Dorsolateral prefrontal cortex (tissue), 122 donors: ENCODE measurements at places on chromosomes 13 and 19.

DNA sequence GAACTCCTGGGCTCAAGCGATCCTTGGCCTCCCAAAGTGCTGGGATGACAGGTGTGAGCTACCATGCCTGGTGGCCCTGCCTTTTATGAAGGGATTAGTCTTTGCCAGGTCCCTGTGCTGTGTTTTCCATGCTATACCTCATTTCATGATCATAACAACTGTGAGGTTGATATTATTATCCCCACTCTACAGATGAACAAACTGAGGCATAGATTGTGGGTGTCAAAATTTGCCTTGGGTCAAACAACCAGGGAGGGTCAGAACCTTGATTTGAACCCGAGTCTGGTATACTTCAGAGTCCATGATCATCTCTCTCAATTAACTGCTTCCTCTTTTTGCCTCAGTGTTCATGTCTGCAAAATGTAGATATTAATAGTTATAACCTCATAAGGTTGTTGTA, 6.9 kb downstream of the PINLYP start:
- DNase-seq: no peak

DNA sequence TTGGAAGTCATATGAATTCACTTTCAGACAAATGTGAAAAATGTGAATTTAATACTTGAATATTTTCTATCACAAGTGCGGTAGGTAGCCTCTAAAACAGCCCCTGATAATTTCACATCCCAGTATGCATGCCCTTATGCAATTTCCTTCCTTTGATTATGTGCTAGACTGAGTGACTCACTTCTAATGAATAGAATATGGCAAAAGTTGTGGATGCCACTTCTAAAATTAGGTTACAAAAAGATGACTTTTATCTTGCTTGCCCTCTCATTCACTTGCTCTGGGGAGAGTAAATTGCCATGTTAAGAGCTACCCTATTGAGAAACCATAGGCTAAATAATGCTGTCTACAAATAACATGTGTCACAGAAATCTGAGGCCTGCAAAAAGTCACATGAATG, 402.5 kb upstream of the PCDH9 start:
- DNase-seq: no peak

DNA sequence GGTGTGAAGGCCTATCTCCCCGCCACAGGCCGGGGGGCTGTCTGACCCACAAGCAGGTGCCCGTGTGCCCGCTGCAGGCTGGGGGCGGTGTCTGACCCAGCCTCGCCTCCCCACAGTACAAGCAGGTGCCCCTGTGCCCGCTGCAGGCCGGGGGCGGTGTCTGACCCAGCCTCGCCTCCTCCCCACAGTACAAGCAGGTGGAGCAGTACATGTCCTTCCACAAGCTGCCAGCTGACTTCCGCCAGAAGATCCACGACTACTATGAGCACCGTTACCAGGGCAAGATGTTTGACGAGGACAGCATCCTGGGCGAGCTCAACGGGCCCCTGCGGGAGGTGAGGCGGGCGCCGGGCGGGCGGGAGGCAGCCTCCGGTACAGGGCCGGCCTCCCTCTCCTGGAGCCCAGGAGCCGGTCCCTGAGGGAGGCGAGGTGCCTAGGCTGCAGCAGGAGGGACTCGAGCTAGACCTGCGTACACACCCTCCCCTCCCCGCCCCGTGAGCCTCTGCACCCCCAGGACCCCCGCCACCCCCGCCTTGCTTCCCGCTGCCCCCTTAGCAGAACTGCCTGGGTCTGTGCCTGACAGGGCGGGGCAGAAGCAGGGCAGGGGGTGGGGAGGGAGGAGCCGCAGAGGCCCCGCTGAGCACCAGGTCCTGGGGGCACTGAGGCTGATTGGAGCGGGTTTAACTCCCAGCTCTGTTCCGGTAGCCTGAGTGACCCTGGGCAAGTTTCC, 20.6 kb downstream of the HCN2 start:
- DNase-seq: no peak

- DNase-seq: no peak
Measured at GRCh38 chr13:44816701-44817100, 172.6 kb downstream of the NUFIP1 start.

GRCh38 chr19:8208922-8209461, at the start of gene CERS4:
Gene CERS4, plus strand, starts transcription at chr19:8209370. Its CDS starts 41,707 bp downstream, at chr19:8251077.
- DNase-seq: peak; percentile 76

DNA sequence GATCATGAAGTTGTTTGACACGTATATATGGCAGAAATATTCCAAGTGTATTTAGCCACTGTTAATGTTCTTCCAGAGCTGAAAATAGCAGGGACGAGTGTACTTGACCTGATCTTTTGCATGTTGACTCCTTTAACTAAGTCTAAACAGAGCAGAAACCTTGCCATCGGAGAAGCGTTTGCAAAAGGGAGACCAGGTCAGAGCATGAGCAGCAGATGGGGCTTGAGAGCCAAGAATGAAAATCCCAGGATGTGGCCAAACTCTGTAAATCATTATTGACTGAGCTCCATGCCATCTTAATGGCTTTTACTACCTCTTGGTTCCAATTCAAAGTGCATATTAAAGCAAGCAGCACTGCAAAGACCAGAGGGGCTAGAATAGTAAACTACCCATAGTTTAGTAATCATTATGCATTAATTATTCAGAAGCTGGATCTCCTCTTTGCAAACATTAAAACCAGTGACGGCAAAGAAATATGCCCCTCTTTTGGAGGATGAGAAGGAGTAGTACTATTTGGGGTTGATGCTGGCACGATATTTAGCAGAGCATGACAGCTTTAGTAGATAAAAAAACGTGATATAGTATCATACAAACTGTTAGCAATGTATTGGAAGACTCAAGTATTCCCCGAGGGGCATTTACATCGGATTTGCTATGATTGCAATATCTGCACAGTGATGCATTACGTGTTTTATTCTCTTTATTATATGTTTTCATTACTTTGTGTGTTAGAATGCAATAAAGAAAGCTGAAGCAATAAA, 55.7 kb downstream of the FAM216B start:
- DNase-seq: no peak
